Activated T-helper 17 cell treated with anti-CD3 and anti-CD28 coated beads, Interleukin-2, amount 50 U/mL, for 72 hours (primary cell): ENCODE measurements at places on chromosomes 1 and 21.

DNA sequence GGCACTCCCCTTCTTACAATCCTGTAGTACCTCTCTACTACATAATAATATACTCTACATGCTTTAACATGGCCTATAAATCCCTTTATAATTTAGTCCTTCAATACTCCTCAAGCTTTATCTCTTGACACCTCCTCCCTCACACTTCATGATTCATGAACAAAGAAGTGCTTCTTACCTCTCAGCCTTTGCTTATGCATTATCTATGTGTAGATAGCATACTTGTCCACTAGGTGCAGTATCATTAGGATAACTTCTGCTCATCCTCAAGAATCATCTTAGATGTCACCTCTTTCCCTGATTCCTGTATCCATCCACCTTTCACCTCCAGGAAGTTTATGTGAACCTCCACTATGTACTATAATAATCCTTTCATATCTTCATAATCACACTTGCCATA lies 74.4 kb downstream of the COL24A1 start:
- ATAC-seq: no peak

DNA sequence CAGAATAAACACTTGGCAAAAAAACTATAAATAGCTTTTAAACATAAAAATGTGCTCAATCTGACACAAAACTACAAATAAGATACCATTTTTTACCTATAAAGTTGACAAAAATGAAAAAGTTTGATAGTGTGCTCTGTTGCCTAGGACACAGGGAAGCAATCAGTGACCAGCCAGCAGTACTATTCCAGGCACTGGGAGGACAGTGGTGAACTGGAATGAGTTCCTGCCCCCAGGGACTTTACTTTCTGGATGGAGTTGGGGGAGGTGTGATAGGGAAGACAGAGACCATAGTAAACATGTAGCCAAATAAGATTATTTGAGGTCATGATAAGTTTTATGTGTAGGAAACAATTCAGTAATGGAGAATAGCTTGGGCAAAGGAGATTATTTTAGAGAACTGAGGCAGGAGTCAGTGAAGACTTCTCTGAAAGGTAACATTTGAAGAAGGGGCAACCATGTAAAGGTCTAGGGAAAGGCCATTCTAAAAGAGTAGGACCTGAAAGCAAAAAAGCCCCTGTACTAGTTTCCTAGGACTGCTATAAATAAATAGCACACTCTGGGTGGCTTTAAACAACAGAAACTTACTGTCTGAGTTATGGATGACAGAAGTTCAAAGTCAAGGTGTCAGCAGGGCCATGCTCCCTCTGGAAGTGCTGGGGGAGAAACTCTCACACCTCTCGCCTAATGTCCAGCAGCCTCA lies 42.0 kb downstream of the EEIG2 start:
- ATAC-seq: no peak

DNA sequence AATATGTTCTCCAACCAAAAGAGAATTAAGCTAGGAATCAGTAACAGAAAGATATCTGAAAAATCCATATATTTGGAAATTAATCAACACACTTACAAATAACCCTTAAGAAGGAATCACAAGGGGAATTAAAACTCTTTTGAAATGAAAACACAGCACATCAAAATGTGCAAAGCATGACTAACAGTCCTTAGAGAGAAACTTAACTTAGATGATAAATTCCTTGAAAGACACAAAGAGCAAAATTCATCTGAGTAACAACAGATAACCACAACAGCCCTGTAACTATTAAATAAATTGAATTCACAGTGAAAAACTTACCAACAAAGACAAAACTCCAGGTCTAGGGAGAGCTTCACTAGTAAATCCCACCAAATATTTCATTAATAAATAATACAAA lies 283.8 kb downstream of the SDCCAG8 start:
- ATAC-seq: no peak

DNA sequence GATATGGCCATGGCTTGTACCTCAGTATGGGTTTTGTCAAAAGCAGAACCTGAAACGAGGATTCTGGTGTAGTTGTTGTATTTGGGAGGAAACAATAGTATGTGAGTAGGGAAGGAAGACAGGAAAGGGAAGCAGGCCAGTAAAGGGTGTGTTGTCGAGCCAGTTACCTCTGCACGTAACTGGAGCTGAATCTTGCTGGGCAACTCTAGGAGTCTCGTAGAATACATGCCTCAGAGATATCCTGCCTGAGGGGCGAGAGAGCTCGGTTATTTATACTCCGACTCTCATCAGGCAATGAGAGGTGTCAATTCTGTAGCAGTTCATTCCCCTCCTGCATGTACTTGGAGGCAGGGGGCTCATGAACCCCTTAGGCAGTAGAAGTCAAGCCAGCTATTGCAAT lies 45.9 kb upstream of the KIF26B start:
- ATAC-seq: no peak

DNA sequence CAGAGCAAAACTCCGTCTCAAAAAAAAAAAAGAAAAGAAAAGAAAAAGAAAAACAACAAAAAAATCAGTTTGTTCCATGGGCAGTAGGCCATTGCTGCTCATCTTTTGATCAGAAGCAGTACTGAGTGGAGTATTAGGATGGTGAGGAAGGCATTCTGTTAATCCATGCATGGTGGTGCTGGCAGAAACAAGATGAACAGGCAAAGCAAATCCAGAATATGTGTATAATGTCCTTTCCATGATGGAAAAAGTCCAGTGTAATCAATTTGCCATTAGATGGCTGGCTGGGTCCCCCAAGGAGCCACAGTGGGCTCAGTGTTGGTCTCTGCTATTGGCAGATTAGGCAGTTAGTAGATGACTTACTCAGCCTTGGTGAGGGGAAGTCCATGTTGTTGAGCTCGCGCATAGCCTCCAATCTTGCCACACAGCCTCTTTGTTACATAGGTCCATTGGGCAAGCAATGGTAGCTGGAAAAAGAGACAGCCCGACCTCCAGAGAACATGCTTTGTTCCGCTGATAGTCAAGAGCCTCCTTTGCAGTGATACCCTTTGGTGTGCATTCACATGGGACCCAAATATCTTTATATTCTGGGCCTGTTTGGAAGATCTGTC lies 23.3 kb downstream of the H3-3A start:
- no peak for ATAC-seq

- no peak for ATAC-seq
Observed at GRCh38 chr1:154838461-154838860, 31.6 kb downstream of the KCNN3 start.

DNA sequence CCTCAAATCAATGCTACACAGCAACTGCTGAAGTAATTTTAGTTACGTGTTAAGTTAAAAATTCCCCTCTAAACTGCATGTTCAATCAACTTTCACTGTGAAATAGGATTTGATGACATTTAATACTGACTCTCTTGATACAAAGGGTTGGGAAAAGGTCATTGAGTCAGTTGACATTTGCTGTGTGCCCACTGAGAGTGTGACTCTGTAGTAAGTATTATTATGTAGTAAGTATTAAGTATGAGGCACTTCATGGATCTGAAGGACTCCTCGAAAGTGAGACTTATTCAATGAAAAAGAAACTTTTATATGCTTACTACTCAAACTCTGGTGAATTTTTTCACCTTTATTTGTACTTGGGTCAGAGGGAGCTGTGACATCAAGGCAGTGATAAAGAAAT lies 83.1 kb upstream of the S1PR1 start:
- peak; percentile 99 for ATAC-seq

GRCh38 chr1:216686860-216687766 lies 36.1 kb downstream of the ESRRG start:
- ATAC-seq: no peak

DNA sequence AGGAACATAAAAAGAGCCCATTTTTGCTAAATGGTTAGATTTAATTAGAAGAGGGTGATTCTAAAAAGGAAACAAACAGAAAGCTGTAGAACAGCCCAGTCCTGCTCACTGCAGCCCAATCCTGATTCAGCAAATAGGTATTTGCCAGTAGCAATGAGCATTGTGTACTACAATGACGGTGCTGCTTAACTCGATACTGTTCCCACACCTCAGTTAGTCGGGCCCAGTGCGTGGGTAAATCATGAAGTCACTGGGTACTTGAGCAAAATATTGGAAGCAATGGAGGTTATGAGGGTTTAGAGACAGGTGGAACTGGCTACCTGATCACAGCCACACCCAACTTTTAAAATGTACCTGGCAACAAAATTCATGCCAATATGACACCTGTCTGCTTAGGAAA lies 101.5 kb upstream of the ADGRL2 start:
- no peak for ATAC-seq

DNA sequence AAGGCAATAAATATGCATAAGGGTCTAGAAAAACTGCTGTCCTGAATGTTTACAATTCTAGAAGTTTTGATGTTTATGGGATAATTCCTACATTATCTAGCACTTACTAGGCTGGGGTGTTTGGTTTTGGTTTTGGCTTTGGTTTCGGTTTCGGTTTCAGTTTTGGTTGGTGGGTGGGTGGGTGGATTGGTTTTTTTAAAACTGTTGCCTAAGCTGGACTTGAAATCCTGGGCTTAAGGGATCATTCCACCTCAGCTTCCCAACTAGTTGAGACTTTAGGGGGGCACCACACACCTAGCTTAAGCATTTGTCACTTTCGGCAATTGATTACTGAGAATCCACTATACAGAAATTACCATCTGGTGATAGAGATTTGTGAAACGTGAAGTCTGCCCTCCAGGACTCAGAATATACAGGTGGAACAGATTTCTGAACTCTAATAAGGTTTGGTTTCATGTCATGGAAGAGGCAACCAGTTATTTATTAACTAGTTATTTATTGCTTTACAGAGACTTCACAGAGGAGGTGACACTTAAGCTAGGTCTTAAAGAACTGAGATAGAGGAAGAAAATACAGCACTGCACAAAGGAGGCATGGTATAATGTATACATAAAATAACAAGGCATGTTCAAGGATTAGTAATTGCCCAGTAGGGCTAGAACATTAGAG lies 69.6 kb downstream of the PIK3R3 start:
- peak; percentile 45 for ATAC-seq

- ATAC-seq: no peak
Observed at GRCh38 chr1:215636258-215636965, 69.3 kb downstream of the KCTD3 start.

DNA sequence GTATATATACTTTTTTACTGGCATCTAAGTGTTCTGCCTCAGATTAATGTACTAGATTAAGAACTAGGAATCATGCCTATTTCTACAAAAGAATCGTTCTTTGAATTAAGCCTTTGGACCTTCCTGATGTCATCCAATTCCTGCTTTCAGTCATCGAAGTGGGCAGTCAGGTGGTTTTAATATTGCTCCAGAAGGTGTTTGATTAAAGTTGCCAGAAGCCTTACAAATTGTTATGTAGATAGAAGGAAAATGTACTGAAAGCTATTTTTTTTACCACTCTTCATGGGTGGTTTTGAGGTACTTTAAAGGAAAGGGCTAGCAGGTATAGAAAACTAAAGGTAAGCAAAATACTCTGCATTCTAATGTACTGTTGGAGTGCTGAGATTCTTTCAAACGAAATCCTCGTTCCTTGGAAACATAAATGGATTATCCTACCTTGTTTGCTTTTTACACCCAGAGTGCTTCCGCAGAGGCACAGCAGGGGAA lies 716 bp downstream of the CTBS start:
- ATAC-seq: peak; percentile 9

DNA sequence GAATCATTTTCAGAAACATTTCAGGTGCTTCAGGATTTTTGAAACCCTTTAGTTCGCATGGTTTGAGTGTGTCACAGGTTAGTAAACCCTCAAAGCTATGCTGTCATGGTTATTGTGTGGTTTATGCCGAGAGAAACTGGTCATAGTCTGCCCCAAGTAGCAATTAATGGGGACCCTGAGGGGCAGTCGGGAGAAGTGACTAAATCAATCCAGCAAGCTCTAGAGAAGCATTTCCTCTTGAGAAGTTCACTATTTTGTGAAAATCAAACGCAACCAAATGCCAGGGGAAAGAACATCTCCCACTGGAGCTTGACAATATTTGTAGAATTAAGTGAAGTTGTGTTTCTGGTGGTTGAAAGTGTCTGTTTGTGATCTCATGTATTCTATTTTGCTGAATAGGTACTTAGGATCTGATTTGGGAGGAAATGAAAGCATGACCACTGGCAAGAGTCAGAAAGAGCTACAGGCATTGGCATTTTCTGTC lies 63.0 kb upstream of the BACH1 start:
- ATAC-seq: peak; percentile 20

DNA sequence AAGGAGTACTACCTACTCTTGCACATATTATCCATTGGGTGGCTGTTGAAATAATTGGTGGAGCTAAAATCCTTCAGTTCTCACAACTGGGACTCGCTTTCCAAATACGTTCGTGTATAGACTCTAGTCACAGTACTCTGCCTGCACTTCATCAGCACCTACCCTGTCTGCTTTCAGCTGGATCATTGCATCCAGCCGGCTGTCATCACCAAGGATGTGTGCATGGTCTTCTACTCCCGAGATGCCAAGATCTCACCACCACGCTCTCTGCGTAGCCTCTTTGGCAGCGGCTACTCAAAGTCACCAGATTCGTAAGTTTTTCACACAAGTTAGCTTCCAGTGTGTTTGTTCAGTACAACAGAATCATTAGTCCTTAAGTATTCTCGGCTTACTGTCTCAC lies 37.3 kb upstream of the PGD start:
- no peak for ATAC-seq
